ENCODE measurements at places on chromosomes 11 and 22. TPM values are rescaled to one million over a fixed set of nuclear protein-coding genes. Genes with fewer than 3 reads are reported as not detected.

GRCh38 chr11:61996933-61997332 lies 29.5 kb upstream of the FTH1 start:
- H3K4me1 ChIP-seq = peaks cover 9% of the 10 kb centered on the region
- no peaks in the 10 kb centered on the region for H3K36me3 ChIP-seq
- H3K4me3 ChIP-seq = no peak overlapping the region
- no peak for DNase-seq

DNA sequence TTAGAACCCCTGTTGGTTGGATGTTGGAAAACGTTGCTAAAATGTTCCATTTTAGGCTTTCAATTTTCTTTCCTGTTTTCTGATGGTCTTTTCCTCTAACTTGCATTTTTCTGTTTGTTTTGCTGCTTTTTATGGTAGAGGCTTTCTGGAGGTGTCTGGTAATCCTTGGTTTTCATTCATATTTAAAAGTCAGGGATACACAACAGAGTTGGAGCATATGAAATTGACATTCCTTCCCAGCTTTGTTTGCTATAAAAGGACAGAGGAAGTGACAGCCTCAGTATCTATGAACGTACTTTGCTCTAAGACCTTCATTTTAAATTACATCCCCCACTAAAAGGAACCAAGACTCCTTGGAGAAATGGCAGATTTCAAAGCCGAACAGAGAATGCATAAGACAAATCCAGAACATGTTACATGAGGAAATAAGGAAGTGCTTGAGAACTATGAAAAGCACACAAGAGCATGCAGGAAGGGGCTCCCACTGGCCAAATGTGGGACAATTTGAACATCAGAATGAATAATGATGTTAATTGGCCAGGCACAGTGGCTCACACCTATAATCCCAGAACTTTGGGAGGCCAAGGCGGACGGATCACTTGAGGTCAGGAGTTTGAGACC lies 56.7 kb downstream of the PPP6R3 start:
- peaks cover 35% of the 10 kb centered on the region for H3K36me3 ChIP-seq
- H3K27ac ChIP-seq = no peak overlapping the region
- H3K4me1 ChIP-seq = peaks cover 12% of the 10 kb centered on the region
- DNase-seq = no peak
- no peaks in the 10 kb centered on the region for H3K27me3 ChIP-seq

GRCh38 chr11:70128435-70128906 lies 50.4 kb downstream of the ANO1 start:
- H3K4me1 ChIP-seq = no peaks in the 10 kb centered on the region
- no peaks in the 10 kb centered on the region for H3K36me3 ChIP-seq
- no peak overlapping the region for H3K27ac ChIP-seq
- no peak for DNase-seq
- peaks cover under 1% of the 10 kb centered on the region for H3K27me3 ChIP-seq

DNA sequence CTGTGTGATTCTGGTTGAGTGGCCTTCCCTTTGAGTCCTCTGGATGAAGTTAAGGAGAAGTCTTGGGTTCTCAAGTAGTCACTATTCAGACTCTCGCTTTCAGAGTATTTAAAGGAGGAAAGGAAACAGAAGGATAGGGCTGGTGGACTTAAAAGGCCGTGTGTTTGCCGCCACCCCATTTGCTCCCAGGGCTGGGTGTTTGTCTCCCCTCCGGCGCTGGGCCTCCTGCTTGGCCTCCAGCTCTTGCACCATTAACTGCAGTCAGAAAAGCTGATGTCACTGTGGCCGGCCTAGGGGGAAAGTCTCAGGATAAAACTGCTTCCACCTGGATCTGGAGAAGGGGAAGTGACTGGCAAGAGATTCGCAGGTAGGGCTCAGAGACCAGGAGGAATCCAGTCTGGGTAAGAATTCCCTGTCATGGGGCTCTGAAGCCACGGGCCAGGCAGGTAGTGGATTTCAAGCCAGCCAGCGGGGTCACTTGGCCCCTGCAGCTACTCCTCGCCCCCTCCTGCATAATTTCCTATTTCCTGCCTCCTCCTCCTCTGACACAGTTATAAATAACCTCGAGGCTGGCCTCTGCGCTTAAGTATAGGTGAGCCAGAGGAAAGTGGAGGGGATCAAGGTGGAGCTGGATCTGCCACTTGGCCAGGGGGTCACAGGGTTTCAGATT lies 17.1 kb downstream of the TIMP3 start:
- peak overlapping the region; percentile 57 for H3K27ac ChIP-seq
- H3K4me3 ChIP-seq = no peak overlapping the region
- peaks cover 24% of the 10 kb centered on the region for H3K4me1 ChIP-seq
- DNase-seq = no peak
- no peaks in the 10 kb centered on the region for H3K36me3 ChIP-seq

GRCh38 chr11:78299000-78299710 lies 110.4 kb downstream of the USP35 start:
- H3K27me3 ChIP-seq = no peaks in the 10 kb centered on the region
- no peaks in the 10 kb centered on the region for H3K4me1 ChIP-seq
- no peaks in the 10 kb centered on the region for H3K36me3 ChIP-seq

DNA sequence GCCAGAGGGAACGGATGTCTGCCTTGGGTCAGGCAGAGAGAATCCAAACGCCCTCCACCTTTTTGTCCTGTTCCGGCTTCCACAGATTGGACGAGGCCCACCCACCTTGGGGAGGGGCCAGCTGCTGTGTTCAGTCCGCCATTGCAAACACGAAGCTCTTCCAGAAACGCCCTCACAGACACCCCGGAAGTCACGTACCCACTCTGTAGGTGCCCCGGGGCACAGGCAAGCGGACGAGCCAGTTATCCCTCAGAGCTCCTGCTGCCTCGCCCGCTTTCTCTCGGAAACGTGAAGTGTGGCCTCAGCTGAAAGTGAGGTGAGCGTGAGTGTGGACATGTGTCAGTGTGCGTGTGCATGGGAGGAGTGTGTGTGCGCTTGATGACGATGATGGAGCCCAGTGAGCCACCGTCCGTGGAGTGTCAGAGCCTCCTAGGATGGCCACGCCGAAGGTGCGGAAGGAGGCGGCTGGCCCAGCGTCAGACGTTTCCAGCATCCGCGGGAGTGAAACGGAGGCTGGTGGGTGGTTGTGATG lies 869.2 kb downstream of the TBC1D22A start:
- no peak for DNase-seq
- H3K4me3 ChIP-seq = no peak overlapping the region
- H3K27ac ChIP-seq = no peak overlapping the region
- peaks cover 41% of the 10 kb centered on the region for H3K27me3 ChIP-seq

- no peaks in the 10 kb centered on the region for H3K27me3 ChIP-seq
- peaks cover 31% of the 10 kb centered on the region for H3K4me1 ChIP-seq
- no peak overlapping the region for H3K4me3 ChIP-seq
- DNase-seq = no peak
These were observed 43.9 kb downstream of the GAB2 start for GRCh38 chr11:78373689-78374088.

GRCh38 chr11:130677486-130678153 lies 229.2 kb downstream of the ADAMTS15 start:
- no peak overlapping the region for H3K4me3 ChIP-seq
- H3K27ac ChIP-seq = no peak overlapping the region

DNA sequence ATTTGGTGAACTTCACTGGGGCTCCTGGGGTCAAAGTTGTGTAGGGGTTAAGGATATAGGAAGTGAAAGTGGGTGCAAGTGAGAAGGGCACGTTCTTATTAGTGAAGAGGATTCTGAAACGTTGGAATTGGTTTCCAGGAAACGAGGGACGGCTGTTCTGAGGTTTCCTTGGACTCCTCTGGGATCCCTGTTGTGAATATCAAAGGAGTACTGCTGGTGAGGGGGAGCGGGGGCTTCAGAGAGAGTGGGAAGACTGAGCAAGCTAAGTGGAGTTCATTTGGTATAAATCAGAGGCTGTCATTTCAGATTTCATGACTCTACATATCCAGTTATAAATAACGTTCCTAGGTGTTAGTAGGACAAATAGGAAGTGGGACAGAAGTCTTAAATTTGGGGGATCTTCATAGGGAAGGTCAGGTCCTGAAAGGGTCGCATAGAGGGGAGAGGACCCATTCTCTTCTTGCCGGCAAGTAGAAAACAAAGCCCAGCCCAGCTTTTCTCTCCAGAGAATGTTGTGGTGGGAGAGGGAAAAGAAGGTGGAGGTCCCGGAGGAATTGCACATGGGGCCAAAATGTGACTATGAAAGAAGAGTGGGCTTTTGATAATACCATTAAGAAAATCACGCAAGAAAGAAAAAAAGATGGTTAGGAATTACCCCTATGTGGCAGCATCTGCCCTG lies 1.1 kb upstream of the NELL1 start:
- H3K36me3 ChIP-seq = no peaks in the 10 kb centered on the region
- H3K27me3 ChIP-seq = peaks cover 46% of the 10 kb centered on the region
- H3K27ac ChIP-seq = no peak overlapping the region

- H3K36me3 ChIP-seq = peaks cover 70% of the 10 kb centered on the region
- H3K4me1 ChIP-seq = peaks cover 6% of the 10 kb centered on the region
- no peak overlapping the region for H3K27ac ChIP-seq
- H3K4me3 ChIP-seq = no peak overlapping the region
These were observed 10.8 kb downstream of the LIN7C start for GRCh38 chr11:27495710-27496300.

GRCh38 chr11:1706634-1707400 lies 9.8 kb downstream of the KRTAP5-6 start:
- no peak overlapping the region for H3K4me3 ChIP-seq
- H3K4me1 ChIP-seq = no peaks in the 10 kb centered on the region
- no peaks in the 10 kb centered on the region for H3K36me3 ChIP-seq
- H3K27ac ChIP-seq = no peak overlapping the region
- H3K27me3 ChIP-seq = peaks cover 4% of the 10 kb centered on the region

Gene KRTAP5-2
- not detected for polyA plus RNA-seq

Gene NEFH
- polyA plus RNA-seq = 4.2 TPM

Gene TNNT3
- 4.4 TPM for polyA plus RNA-seq

Gene DUSP18
- polyA plus RNA-seq = 10.2 TPM
